ENCODE measurements at places on chromosomes 1 and 21. TPM values are rescaled to one million over a fixed set of nuclear protein-coding genes. Genes with fewer than 3 reads are reported as not detected.

- DNase-seq = no peak
These were observed 6.4 kb downstream of the ELAPOR1 start for GRCh38 chr1:109120356-109120755.

DNA sequence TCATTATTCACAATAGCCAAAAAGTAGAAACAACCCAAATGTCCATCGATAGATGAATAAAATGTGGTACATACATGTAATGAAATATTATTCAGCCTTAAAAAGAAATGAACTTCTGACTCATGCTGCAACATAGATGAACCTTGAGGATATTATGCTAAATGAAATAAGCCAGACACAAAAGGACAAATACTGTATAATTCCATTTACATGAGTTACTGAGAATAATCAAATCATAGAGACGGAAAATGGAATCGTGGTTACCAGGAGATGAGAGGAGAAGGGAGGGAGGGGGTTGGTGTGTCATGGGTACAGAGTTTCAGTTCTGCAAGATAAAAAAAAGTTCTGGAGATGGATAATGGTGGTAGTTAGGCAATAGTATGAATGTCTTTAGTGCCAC is 184.1 kb downstream of the PSMG1 start:
- DNase-seq = no peak

- no peak for DNase-seq
These were observed 717.6 kb downstream of the PTPRU start for GRCh38 chr1:29953961-29954360.

DNA sequence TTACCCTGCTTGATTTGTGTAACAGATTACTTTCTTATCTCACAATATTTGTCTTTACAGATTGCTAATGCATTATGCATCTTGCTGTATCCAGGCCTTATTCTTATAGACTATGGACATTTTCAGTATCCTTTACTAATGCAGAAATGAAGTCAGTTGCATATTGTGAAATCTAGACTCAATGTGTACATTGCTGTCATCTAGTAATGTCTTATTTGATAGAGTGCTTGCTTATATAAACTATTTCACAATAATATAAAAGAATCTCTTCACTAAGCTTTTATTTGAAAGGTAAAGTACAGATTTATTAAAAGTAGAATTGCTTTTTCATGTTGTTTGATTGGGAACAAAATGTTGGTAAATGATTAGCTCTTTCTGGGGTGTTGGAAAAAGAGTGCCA is 39.6 kb downstream of the ALG6 start:
- no peak for DNase-seq

GRCh38 chr1:83559129-83559840 is 439.6 kb downstream of the TTLL7 start:
- DNase-seq = no peak

DNA sequence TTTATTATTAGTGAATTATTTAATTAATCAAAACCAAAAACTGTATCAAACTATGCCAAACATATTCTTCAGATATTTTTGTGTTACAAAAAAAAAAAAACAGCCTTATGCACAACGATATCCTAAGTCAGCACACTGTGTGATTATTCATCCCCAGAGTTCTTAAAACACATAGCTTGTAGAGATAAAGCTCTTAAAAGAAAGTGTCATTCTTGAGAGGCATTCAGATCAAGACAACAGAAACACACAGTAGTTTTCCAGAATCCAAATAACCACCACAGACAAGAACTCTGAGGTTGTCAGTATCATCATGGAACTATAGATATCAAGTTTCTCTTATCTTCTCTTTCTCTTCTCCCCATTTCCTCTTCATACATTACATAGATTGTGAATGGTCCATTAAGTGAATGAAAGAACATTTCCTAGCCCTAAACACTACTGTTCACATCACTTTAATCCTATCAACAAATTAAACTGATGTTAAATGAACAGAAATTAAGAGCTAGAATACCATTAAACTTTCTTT is 13.5 kb downstream of the ZZZ3 start:
- DNase-seq = no peak

- DNase-seq = no peak
These were observed 2.7 kb downstream of the AK4 start for GRCh38 chr1:65150583-65151263.

The AK4 gene
- 1.8 TPM for polyA plus RNA-seq

The EPHA2 gene
- 169 TPM for polyA plus RNA-seq

The PKN2 gene
- polyA plus RNA-seq = 11.5 TPM

The HNRNPCL4 gene
- polyA plus RNA-seq = not detected

The RGS1 gene
- not detected for polyA plus RNA-seq

The UBE2U gene
- not detected for polyA plus RNA-seq

Data from endothelial cell of umbilical vein (primary cell).